NCI-H1417 (cell line): ENCODE measurements at places on chromosomes 1 and 21.

DNA sequence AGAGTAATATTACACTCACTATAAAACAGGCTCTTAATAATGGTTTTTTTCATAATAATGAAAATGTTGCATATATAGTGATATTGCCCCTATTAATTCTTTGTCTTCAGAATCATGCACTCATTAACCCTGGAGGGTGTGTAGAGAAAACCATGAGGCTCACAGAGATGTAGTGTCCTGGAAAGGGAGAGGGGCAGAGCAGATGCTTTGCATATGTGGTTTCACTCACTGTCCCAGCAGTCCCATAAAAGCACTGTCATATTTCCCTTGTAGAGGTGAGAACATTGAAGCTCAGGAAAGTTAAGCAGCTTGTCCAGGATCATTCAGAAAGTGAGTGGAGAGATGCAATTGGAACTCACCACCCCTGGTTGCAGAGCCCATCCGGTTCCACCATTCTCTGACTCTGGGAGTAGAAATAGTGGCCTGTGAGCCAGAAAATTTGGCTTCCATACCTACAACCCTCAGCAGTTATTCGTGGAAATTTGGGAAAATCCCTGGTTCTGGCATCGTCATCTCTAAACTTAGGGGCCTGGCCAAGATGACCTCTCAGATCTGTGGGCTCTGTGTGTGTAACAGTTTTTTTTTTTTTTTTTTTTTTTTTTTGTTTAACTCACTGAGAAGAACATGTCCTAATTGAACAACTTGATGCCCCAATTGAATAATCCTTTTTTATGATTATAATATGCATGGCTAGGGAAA, 86.4 kb downstream of the RGL1 start:
- no peak for DNase-seq

- no peak for DNase-seq
These were observed 275.2 kb upstream of the NEGR1 start for GRCh38 chr1:72557446-72558049.

DNA sequence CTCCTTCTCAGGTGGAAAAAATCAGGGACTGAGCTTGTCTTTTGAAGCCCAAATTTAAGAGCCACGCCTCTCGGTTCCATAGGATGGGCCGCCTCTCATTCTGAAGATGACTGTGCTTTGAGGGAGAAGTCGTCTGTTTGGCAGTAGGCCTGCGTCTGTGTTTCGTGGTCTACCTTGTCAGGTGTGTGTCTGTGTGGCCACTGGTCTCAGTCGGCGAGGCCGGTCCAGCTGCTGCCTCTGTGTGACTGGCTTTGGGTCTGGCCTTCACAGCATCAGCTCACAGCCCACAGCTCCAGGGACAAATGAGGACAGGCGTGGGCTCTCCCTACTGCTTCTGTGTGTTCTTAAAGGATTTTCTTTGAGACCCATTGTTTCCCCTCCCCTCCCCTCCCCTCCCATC, 50.3 kb downstream of the B3GALT5 start:
- no peak for DNase-seq

DNA sequence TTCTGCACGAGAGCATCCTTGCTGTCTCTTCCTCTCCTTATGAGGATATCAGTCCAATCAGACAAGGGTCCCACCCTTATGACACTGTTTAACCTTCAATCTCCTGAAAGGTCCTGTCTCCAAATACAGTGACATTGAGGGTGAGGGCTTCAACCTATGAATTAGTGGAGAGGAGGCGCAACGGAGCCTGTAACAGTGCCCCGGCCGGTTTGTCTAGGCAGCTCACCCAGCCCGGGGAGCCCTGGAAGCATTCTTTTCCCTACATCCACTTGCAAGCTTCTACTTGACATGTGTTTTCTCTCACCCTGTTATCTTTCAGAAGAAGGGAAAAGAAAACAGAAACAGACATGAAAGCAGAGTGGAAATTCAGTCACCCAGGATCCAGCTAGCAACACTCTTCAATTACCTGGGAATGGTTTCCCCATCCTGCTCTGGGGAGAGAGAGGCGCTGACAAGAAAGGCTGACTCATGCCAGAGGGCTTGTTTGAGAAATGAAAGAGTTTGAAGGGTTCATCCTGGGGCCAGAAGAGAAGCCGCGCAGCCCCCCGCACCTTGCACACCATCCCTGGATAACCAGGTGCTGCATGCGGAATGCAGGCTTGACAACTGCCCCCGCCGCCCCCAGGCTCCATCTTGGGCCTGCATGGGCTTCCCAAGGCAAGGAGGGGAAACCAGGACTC, 394.9 kb downstream of the NPHP4 start:
- no peak for DNase-seq

DNA sequence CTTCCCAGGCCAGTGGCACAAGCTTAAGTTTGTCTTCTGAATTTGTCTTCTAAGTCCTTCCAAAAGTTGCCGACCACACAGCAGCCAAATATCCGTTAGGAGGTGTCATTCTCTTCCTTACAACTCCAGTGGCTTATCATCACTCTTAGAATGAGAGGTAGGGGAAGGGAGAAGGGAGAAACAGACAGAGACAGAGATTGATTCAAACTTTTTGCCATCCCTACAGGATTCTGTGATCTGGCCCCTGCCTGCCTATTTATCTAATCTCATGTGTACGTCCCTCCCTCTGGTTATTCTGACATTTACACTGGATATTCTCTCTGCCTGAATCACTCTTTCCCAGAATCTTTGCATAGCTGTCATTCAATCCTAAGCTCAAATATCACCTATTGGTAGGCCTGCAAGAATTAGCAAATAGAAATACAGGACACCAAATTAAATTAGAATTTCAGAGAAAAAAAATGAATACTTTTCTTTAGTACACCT, 488 bp upstream of the GNL2 start:
- DNase-seq, result no peak

DNA sequence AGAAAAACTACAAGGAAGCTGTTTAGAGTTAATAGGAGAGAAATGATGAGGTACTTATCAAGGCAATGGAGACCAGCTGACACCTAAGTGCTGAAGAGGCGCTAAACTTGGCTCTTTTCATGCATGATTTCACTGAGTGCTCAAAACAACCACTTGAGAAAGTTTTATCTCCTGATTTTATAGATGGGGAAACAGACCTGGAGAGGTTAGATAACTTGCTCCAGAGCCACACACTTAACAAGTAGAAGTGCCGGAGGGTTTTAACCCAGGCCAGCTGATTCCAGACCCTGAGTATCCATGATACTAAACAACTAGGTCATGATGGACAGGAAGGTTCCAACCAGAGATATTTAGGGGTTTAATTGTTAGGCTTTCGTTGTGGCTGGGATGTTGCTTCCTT, 25.9 kb downstream of the UBE2U start:
- DNase-seq, result peak; percentile 36

GRCh38 chr1:18037651-18038050, 69.9 kb upstream of the IGSF21 start:
- DNase-seq, result no peak

DNA sequence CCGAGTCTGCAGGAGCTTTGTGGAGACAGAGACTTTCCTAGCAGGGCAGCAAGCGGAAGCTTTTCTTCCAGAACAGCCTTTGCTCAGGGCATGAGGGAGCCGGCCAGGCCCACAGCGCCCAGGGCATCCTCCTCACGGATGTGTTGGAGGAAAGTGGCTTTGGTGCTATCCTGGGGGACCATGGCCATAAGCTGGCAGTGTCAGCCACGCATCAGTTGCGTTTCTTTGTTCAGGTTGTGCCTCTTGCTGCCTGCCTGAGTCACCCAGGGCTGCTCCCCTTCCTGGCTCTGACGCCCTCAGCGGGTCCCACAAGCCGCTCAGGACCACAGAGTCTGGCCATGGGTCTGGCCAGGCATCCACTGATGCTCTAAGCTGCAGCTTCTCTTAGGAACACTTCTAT, 39.6 kb upstream of the PRSS38 start:
- DNase-seq, result no peak

- no peak for DNase-seq
These were observed 32.5 kb upstream of the SLAMF9 start for GRCh38 chr1:159986531-159986930.

DNA sequence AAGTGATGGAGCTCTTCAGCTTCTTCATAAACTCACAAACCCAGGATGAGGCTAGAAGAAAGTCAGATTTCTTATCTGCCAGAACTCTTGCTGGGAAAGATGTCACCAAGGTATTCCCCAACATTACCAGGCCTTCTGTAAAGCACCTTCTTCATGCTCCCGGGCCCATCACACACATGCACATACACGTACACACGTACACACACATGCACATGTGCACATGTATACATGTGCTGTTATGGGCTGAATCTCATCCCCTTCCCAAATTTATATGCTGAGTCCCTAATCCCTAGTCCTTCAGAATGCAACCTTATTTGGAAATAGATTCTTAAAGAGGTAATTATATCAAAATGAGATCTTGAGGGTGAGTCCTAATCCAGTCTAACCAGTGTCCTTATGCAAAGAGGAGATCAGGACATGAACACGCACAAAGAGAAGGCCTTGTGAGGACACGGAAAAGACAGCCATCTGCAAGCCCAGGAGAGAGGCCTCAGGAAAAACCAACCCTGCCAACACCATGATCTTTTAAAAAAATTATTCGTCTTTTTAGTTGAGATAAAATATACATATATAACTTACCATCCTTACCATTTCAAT, 76.4 kb upstream of the LYST start:
- no peak for DNase-seq

DNA sequence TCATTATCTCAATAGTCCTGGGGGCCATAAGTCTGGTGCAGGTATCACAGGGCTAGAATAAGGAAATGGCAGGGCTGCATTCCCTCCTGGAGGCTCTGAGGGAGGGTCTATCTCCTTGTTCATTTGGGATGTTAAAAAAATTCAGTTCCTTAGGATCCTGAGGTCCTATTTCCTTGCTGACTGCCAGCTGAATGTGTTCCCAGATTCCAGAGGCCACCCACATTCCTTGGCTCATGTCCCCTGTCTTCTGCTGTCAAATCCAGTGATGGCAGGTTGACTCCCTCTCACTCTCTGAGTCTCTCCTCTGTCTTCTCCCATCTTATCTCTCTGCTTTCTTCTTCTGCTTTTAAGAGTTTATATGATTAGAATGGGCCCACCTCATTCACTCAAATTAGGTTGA, 400.6 kb downstream of the PTPRU start:
- DNase-seq, result no peak

DNA sequence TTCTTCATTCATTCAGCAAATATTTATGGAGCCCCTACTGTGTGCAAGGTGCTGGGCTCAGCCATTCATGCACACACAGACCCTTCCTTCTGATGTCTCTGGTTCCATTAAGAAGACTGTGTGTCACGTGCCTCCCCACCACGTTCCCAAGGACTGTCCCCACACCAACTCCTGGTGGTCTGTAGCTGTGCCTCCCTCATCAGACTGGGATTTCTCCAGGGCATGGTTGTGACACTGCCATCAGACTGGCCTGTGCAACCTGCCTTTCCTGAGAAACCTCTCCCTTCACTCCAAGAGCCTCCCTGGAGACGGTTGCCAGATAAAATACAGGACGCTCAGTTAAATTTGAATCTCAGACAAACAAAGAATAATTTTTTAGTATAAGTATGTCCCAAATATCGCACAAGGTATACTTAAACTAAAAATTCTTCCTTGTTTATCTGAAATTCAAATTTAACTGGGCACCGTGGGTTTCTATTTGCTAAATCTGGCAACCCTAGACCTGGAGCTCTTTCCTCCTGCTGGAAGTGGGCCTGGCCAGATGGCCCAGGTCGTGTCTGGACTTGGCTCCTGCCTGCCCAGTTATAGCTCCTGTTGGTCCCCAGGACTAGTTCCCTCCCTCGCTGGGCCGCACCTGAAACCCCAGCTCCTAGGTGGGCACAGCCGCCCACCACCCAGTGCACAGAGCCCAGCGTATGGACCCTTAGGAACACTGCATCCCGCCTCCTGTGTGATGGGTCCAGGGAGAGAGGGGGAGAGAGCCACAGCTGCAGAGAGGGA, 76.9 kb downstream of the RAP1GAP start:
- DNase-seq, result peak; percentile 13

DNA sequence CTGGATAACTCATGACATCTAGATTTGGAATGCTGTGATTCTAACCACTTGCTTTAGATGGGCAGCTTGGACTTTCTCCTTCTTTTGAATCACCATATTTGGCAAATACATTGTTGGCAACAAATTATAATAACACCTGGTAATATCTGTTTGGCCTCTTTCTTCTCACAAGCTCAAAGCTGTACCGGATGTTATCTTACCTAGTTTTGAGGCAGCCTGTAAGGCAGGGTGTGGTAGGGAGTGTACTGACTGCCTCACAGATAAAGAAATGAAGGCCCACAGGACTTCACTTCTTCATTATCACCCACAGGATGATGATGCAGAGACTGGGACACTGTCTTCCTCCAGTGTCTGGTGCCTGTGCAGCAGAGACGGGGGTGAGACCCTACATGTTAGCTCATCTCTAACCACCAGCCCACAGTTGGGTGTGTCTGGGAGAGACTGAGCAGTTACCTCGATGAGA, 28.5 kb downstream of the TUFT1 start:
- no peak for DNase-seq

DNA sequence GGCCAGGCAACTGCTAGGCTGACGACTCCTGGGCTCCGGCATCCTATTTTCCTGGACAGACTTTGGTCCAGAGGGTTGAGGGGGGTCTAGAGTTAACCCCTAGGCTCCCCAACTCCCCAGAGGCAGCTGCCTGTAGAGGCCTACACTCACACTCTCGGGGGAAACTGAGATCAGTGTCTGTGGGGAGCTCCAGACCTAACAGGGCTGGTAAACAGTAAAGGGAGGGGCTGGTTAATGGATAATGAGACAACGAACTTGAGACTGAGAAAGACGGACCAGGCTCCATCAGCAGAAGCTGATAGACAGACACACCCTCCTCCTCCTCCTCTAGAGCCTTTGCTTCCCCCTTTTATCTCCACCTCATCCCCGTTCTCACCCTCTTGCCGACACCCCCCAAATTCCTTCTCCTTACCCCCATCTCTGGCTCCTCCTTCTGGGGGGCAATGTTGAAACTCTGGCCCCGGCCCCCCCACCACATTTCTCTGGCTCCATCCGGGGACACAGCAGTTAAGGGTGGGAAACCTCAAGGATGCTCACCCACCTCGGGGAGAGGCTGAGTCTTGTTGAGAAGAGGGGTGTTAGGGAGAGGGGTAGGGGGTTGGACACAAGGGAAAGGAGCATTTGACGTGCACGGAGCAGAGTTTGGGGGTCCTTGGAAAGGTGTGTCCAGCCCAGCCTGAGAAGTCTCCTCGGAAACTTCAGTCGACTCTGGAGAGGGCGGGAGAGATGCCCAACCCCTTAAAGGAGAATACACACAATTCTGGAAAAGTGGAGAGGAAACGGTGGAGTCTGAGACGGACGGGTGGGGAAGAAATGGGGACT, at the start of gene MTMR11:
MTMR11 (minus strand) TSS at position 710 of the 822 bp plus-strand sequence; CDS start at position 478, 232 bp downstream.
- peak; percentile 55 for DNase-seq

GRCh38 chr1:5662744-5663126, 329.5 kb downstream of the NPHP4 start:
- no peak for DNase-seq

- DNase-seq, result no peak
These were observed 41.3 kb downstream of the COL6A1 start for GRCh38 chr21:46022551-46023525.

- DNase-seq, result peak; percentile 59
These were observed 10.9 kb downstream of the ERRFI1 start for GRCh38 chr1:8015036-8015808.
